ENCODE measurements at places on chromosomes 6 and 20.
A peak's percentile ranks its signal among the peaks of the same experiment; 100 is the strongest.

DNA sequence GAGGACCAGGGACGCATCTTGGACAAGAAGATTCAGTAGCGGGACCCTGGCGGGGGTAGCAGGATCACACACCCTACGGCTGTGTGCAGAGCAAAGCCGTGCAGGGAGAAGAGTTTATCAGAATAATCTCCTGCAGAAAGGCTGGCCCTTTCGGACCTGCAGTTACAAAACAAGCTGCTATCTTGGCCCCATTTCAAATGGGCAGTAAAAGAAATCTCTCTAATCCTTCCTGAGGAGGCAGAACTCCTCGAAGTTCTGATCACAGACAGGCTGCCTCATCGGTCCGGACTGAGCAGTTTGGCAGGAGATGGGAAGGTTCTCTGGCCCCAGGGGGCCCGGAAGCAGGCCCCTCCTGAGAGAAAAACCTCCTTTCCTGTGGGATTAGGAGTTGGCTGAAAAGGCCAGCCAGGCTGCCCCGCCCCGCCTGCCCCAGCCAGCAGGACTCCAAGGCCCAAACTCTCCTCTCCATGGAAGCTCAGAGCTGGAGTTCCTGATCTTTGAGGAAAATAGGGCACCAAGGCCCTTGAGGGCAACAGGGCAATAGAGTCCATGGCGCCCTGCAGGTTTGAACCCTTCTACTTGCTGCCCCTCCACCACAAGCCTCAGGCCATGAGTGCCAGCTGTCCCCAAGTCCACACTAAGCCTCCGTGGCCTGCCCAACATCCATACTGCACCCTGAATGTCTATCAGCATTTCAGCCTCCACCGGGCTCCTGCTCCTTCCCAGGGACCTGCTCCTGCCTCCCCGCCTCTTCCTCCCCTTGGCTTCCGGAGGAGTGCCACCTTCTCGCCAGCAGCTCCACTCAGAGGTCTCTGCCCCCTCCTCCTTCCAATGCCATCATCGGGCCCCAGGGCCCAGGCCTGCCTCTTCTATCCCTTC lies 141.3 kb downstream of the PREX1 start:
- DNase-seq = no peak

DNA sequence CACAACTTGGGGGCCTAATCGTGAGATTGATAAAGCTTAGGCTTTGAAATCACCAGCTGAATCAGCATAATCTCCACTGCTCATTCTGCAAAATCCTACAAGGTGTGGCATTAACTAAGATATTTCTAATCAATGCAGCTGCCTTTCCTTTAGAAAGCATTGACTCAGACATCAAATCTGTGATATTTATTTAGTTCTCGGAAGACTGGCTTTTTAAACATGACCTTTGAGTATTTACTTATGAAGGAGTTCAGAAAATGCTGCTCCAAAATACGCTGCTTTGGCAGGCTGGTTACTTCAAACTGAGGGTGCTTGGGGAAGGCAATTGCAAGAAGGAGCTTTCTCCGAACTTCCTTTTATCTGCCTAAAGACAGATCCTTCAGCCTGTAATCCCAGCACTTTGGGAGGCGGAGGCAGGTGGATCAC lies 23.7 kb upstream of the FUCA2 start:
- no peak for DNase-seq

DNA sequence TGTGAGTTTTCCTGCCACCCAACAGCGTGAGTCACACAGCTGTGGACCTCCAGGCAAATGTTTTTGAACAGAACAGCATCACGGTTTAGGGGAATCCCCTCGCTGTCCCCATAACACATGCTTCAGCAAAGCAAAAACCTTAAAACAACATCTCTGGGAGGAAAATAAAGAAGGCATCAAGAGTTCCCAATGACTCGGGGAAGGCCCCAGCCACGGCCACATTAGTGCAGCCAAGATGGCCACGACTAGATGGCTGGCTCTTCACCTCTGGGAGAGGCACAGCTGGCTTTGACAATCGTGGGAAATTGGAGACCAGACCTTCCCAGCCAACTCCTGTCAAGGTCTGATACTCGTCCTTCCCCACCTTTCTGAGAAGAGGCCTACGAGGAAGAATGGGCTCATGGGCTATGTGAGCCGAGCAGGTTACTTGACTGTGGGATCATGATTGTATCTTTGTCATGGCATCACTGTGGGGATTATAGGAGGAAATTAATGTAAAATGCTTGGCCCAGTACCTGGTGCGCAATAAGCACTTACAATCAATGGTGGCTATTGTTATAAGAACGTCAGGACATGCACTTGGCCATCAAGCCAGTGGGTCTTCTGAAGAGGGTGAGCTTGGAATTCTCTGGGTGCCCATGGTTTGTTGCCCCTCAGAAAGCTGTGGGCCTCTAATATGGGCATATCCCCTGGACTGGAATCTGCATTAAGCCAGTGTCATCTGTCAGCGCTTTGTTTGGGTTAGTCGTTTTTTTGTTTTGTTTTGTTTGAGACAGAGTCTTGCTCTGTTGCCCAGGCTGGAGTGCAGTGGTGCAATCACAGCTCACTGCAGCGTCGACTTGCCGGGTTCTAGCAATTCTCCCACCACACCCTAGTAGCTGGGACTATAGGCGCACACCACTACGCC lies 43.6 kb downstream of the FGD2 start:
- DNase-seq = peak; percentile 70

DNA sequence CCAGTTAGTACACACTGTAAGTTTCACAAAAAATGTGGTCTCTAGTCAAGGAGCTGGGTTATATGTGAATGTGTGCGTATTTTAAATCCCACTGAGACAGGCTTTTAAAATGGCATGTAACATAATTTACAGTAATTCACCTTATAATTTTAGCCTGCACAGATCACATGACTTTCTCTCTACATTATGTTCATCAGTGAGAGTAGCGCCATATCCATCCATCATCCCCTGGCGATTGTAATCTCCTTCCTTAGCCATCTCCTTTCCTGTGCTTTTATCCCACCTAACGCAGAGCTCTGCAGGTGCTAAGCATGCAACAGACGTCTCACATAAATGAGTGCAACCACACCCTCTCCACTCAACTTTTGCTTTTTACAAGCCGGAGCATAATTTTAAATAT lies 210.8 kb downstream of the TBC1D7 start:
- no peak for DNase-seq

- DNase-seq = no peak
Measured at GRCh38 chr6:50049829-50050228, at the start of gene DEFB112. Gene DEFB112, minus strand, starts transcription at chr6:50049929. Its CDS starts 60 bp downstream, at chr6:50049869.

GRCh38 chr6:116596815-116597214 lies 19.5 kb upstream of the RSPH4A start:
- no peak for DNase-seq

DNA sequence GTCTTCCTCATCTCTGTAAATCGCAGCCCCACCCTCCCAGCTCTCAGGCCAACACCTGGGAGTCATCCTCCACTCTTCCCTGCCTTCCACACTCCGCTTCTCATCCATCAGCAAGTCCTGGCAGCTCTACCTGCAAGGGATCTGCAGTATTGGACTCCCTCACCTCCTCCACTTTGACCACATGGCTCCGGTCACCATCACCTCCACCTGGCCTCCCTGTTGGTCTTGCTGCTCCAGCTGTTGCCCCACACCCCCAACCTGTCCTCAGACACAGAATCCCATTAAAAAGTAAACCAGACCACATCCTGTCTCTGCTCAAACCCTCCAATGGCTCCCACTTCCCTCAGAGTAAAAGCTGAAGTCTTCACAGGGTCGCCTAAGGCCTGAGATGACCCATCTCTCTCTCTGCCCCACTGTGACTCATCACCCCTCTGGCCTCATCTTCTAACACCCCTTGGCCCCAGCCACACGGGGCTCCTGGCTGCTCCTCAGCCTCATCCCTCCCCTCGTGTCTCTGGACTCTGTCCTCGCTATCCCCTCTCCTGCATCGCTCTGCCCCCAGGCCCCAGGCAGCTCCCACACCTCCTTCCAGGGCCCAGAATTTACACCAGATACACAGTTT lies 185.1 kb upstream of the SULF2 start:
- DNase-seq = no peak

GRCh38 chr6:125962900-125963497 lies 6.4 kb downstream of the HINT3 start:
- no peak for DNase-seq

GRCh38 chr6:15342114-15342513 lies 96.2 kb downstream of the JARID2 start:
- no peak for DNase-seq

- DNase-seq = no peak
Measured at GRCh38 chr20:40287683-40288082, 401.4 kb downstream of the MAFB start.

- no peak for DNase-seq
Measured at GRCh38 chr20:2283706-2284423, 11.9 kb upstream of the TGM3 start.

DNA sequence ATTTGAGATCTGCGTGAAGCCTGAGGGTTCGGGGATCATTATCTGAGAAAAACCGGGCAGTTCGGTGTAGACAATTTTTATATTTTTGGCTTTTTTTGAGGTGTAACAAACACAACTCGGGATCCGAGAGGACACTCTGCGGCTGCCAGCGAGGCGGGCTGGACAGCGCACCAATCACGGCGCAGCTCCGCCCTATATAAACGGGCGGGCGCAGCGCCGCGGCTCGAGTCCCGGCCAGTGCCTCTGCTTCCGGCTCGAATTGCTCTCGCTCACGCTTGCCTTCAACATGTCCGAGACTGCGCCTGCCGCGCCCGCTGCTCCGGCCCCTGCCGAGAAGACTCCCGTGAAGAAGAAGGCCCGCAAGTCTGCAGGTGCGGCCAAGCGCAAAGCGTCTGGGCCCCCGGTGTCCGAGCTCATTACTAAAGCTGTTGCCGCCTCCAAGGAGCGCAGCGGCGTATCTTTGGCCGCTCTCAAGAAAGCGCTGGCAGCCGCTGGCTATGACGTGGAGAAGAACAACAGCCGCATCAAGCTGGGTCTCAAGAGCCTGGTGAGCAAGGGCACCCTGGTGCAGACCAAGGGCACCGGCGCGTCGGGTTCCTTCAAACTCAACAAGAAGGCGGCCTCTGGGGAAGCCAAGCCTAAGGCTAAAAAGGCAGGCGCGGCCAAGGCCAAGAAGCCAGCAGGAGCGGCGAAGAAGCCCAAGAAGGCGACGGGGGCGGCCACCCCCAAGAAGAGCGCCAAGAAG lies 69.0 kb downstream of the HFE start:
- DNase-seq = peak; percentile 85

DNA sequence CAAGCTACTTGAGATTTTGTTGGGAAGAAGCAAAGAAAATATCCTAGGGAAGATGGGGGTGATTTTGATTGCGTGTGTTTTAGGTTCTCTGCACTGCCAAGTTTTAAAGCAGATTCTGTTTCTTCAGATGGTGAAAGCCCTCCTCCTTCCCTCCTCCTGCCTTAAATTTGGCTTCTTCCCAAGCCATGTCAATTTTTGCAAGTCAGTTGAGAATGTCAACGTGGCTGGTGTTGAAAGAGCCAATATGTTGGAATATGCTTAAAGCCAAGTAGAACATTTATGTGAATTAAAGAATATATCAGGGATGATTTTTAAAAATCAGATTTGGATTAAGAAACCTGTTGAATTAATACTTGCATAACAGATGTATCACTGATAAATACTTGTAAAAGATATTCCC lies 270.8 kb downstream of the ARID1B start:
- no peak for DNase-seq

- no peak for DNase-seq
Measured at GRCh38 chr6:31483392-31483791, 14.6 kb upstream of the MICB start.

DNA sequence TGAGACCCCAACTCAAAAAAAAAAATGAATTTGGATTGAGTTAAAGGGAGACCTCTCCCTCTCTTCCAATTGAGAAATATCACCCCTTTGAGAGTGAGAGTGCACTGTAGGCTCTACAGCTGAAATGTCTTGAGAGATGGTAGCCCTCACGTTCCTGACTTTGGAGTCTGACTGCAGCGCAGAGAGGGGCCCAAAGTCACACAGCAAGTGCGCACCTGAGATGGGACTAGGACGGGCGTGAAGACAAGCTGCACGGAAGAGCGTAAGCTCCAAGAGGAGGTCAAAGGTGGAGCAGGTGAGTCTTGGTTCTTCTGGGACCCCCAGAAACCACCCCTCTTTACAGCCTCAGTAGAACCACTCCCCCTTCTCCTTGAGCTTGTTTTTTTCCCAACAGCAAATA lies 643 bp downstream of the SLA2 start:
- no peak for DNase-seq

DNA sequence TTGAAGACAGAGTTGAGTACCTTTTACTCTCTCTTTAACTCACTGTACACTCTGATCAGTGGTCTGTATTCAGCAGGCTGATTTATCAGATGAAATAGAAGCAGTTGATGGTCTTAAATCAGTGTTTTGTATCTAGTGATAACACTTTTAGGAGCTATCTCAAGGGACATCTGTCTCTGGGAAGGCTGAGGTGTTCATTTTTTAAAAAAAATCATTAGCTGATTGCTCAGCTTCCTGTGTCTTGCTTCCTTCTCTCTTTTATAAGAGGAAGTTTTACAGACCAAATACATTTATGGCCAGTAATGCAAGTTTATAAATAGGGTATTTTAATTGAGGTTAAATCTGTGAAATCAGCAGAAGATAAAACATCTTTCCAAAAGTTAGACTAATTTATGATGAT lies 12.0 kb upstream of the CCDC170 start:
- DNase-seq = no peak

GRCh38 chr6:24270011-24270410 lies 87.8 kb downstream of the DCDC2 start:
- no peak for DNase-seq

- no peak for DNase-seq
Measured at GRCh38 chr6:100803264-100804045, 77.7 kb downstream of the ASCC3 start.

DNA sequence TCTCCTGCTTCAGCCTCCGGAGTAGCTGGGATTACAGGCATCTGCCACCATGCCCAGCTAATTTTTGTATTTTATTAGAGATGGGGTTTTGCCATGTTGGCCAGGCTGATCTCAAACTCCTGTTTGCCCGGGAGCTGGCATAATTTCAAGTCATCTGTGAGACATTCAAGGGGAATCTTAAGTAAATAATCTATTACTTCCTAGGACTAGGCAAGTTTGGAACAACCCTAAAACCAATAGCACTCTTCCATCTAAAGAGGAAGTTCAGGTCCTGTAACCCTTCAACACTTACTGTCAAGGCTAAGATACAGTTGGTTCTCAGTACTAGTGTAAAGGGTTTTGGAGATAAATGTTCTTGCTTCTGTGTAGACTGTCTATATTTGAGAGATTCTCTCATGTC lies 267.8 kb upstream of the IRAK1BP1 start:
- no peak for DNase-seq

DNA sequence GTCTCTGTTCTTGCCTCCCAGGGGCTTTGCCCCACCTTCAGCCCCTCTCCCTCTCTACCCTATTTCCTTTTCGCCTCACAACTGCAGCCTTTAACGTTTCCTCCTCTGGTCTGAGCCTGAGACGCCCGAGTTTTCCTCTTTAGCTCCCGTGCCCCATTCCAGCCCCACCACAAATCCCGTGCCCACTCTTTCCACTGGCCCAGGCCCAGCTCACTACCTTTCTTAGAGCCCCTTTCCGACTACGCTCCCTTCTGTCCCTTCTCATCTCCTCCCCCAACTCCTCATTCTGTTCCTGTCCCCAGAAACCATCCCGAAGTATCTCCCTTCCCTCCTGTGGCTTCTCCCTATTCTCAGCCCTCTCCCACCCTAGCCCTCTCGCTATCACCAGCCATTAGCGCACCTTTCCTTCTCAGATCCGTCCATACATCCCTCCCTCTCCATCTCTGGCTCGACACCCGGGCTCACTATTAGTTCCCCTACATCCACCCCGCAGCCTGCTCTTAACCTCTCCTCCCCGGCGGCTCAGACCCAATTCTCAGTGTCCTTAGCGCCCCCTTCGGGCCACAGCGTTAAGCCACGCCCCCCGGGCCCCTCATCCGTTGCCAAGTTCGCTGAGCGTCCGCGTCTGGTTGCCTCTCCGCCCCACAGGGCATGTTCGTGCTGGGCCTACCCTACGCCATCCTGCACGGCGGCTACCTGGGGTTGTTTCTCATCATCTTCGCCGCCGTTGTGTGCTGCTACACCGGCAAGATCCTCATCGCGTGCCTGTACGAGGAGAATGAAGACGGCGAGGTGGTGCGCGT lies 2.7 kb downstream of the SLC32A1 start:
- no peak for DNase-seq

Measured in activated effector memory CD4-positive, alpha-beta T cell treated with Interleukin-2 at 50 U/mL for 16 hours (primary cell).